ENCODE measurements at places on chromosomes 6 and 20.

DNA sequence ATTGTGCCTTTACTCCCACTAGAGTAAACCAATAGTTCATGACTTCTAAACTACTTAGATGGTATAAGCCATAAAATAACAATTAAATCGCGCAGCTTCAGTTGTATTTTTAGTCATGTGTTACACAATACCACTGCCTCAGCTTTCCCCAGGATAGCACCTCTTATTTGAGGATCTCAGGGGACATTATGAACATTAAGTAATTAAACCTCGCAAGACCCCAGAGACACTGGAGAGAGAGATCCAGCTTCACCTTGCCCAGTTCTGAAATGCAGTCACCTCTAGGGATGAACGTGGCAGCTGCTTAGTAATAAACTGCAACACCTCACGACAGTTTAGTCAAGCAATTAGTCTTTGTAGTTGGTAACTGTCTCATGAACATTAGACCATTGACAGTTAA, 87.1 kb downstream of the CFAP61 start:
- no peak for DNase-seq

- no peak for DNase-seq
These were observed 48.1 kb downstream of the PLAGL1 start for GRCh38 chr6:143959927-143960326.

- DNase-seq, result no peak
These were observed 12.9 kb downstream of the TPMT start for GRCh38 chr6:18141805-18142590.

DNA sequence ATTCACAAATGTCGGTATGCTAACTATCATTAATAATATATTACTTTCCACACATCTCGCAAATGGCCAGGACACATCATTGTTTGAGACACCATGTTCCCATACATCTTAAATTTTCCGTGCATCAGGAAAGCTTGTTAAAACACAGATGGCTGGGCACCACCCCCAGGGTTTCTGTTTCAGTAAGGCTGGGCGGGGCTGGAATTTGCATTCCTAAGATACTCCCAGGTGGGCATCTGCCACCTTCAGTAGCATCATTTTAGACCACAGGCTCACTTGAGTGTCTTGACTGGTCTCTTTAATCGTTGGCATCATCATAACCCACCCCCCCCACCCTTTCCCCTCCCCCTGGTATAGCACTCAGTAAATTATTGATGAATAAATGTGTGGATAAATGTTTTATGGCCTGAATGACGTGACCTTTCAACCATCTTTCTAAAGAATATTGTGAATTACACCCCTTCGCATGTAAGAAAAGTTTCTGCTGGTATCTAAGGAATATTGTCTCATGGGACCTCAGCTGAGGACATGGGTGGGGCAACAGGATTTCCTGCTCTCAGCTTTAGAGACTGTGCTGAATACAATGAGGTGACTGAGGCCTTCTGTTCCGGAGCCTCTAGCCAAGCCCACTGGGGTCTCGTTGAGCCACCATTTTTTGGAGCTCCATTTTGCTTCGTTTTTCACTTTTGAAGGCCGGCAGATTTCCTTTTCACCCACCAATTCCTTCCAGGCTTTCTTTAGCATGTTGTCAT, 124.1 kb upstream of the NEDD9 start:
- DNase-seq, result no peak

DNA sequence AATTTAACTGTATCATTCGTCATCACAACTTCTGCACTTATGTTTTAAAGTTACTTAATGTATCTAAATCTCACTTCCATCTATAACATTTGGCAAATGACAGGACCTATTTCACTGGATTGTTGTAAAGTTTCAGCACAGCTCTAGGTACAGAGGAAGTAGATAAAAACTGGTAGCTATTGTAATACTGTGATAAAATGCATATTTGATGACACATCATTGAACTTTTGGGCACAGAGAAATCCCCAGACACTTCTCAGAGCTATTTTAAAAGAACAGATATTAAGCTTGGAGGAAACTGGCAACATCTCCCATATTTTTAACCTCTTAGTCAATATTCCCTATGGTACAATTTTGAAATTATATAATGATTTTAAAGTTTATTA, 138.7 kb downstream of the RFPL4B start:
- no peak for DNase-seq

DNA sequence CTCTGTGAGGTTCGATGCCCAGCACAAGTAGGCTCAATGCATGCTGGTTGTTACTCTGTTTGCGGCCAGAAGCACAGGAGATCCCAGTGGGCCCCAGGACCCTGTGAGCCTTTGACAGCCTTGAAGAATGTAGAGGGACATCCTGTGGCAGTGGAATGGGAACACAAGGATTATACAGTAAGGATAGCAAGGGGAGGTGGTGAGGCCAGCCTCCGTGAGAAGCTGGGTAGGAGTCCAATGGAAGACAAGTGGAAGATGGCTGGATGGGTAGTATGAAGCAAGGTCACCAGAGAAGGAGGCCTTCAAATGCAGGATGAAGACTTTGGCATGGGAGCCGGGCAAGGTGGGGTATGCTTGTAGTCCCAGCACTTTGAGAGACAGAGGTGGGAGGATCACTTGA, 622.9 kb upstream of the CDH4 start:
- DNase-seq, result no peak

- DNase-seq, result no peak
These were observed 107.7 kb upstream of the JAG1 start for GRCh38 chr20:10781526-10781925.

DNA sequence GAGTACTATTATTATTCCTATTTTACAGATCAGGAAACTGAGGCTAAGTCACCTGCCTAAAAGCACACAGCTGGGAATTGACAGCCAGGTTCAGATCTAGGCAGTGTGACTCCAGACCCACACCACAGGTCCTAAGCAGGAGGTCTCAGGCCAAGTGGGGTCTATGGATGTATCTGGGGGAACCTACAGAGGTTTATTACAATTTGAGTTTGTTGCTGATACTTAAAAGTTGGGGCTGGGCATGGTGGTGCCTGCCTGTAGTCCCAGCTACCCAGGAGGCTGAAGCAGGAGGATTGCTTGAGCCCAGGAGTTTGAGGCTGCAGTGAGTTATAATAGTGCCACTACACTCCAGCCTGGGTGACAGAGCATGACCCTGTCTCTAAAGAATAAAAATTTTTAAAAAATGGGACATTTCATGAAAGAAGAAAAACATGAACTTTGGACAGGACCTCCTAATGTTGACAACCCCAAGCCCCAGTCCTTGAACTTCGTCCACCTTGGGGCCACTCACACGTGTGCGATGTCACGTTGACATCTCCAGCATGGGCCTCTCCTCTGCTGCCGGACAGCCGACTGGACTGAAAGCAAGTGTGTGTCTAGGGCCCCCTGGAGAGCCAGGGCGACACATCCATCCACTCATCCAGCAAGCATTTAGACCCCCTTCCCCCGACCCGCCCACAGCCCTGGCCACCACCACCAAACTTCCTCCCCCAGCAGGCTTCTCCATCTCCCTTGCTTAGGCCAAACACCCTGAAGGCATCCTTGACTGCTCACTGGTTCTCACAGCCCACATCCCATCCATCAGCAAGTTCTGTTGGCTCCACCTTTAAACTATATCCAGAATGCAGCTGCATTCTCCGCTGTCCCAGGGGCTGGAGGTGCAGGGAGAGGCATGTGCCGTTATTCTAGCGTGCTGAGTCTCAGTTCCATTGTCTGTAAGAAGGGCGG, 40.0 kb downstream of the NOL4L start:
- no peak for DNase-seq

DNA sequence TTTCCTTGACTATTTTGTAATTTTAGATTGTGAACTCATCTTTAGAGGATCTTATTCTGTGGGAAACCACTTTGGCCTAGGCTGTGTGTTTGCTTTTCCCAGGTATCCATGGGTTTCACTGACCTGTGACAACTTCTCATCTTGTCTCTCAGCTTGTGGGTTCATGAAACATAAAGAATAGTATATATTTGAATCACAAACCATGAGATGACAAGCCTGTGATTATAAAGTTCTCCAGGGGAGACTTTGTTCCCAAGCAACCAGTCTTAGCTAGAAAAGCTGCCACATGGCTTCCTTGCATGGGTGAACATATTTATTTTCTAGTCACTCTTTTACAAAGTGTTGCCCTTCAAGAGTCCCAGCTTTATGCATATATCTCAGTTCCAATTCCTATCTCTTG, 201.9 kb downstream of the UBE3D start:
- DNase-seq, result no peak

DNA sequence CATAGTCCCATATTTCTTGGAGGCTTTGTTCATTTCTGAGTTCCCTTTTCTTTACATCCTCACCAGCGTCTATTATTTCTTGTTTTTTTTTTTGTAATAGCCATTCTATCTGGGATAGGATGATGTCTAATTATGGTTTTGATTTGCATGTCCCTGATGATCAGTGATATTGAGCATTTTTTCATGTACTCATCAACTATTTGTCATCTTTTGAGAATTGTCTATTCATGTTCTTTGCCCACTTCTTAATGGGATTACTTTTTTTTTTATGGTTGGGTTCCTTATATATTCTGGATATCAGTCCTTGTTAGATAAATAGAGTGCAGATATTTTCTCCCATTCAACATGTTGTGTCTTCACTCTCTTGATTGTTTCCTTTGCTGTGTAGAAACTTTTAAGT, 42.1 kb downstream of the CYB5R4 start:
- no peak for DNase-seq

DNA sequence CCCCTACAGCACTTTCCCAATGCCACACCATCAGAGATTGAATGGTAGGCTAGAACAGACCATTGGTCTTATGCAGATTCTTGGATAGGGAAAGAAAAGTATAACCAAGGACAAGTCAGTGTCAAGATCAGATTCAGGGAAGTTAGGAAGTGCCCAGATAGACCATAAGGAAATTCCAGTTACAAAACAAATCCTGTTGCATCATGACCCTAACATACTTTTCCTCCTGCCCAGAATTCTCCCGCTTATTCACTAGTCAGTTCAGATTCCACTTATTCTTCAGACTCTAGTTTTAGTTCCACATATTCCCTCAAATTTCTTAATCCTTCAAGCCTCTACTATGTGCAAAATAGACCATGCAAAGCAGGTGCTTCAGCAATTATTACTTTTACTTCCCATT, 20.7 kb downstream of the METTL24 start:
- no peak for DNase-seq

DNA sequence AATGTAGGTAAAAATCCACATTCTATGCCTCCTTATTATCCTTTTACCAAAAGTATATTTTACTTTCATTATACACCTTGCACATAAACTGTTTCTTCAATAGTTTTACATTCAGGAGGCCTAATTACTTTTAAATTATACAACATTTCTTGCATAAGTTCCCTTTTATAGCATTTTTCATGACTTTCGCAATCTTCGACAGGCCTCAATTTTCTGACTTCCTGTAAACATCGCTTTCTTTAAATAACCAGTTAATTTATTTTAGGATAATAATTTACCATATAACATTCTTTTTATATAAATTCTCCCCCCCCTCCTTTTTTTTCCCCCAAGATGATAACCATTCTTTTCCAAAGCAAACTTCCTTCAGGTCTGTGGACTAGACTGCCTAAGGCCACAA, 9.2 kb downstream of the SLC35A1 start:
- DNase-seq, result no peak

DNA sequence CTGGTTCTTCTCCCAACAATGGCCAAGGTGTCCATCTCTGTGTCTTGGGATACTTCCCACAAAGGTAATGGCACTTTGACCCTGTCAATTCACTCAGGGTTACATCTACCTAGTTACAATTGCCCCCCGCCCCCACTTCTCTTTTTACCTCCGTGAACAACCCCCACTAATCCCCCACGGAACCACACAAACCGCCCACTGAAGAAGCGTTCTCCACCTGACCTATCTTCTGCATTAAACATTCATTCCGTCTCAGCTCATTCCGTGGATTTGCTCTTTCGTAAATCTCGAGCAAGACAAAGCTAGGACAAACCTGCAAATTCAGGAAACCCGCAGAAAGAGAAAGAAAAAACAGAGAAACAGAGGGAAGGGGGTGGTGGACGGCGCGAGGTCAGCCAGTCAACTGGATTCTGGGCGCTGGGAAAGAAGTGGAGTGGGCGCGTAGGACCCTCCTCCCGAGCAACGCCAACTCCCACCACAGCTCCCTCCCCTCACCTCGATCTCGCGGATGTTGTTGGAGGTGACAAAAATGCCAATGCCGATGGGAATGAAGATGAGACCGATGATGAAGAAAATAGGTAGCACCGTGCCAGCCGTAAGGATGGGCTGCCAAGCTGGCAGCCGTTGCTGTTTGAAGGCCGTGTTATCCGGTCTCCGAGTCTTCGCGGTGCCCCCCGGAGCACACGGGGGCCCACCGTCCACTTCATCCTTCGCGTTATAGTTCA, 523 bp downstream of the TMEM30A start:
- DNase-seq, result no peak

- no peak for DNase-seq
These were observed 106.5 kb upstream of the GMDS start for GRCh38 chr6:2351807-2352431.

DNA sequence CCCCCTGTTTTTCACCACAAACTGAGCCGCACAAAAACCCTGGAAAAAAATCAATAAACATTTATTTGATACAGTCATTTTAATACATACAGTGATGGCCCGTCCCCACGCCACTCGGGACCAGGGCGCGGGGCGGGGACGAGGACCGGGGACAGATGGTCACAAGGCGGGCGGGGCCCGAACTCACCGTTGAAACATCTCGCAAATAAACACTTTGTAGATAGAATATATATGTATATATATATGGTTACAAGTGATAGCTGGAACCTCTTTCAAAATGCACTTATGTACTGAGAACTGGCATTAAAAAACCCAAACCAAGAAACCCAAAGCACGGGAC, 418 bp upstream of the UCKL1 start:
- DNase-seq, result no peak

DNA sequence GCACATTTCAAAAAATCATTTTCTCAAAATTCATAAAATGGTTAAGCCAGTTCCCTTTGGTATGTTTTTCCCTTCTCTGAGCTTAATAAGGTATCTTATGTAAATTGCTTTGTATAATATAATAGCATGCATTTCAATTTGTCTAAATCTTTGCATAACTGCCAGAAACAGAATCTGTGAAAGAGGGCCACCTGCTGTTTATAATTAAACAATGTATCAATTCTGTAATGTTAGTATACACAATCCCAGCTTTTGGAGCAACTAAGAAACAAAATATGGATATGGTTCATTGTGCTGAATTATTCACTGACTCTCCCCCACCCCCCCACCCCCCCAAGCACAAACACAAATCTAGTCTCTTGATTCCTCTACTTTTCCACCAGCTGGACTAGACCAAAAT, 54.8 kb downstream of the GPX5 start:
- no peak for DNase-seq

GRCh38 chr20:63293871-63294535, 1.0 kb downstream of the COL20A1 start:
- DNase-seq, result no peak

- DNase-seq, result no peak
These were observed 37.1 kb downstream of the PPP1R16B start for GRCh38 chr20:38842558-38842981.

GRCh38 chr6:168903613-168904345, 349.9 kb downstream of the THBS2 start:
- no peak for DNase-seq

- DNase-seq, result no peak
These were observed 55.9 kb upstream of the NXT1 start for GRCh38 chr20:23294671-23295070.

GRCh38 chr6:154614641-154615040, 104.2 kb upstream of the CNKSR3 start:
- no peak for DNase-seq

Measured in NCI-H2107 (cell line).